Cardiac muscle cell (in vitro differentiated cells and primary cell): ENCODE measurements at places on chromosomes 16 and 17.

- no peak for DNase-seq
Observed at GRCh38 chr16:23924128-23924527, 88.3 kb downstream of the PRKCB start.

GRCh38 chr16:8892101-8892575, 10.0 kb downstream of the LITAFD start:
- no peak for DNase-seq

- DNase-seq: no peak
Observed at GRCh38 chr17:4931963-4932362, at the start of gene GP1BA. Gene GP1BA (plus strand): TSS chr17:4932277. CDS start chr17:4932605, 328 bp downstream.

DNA sequence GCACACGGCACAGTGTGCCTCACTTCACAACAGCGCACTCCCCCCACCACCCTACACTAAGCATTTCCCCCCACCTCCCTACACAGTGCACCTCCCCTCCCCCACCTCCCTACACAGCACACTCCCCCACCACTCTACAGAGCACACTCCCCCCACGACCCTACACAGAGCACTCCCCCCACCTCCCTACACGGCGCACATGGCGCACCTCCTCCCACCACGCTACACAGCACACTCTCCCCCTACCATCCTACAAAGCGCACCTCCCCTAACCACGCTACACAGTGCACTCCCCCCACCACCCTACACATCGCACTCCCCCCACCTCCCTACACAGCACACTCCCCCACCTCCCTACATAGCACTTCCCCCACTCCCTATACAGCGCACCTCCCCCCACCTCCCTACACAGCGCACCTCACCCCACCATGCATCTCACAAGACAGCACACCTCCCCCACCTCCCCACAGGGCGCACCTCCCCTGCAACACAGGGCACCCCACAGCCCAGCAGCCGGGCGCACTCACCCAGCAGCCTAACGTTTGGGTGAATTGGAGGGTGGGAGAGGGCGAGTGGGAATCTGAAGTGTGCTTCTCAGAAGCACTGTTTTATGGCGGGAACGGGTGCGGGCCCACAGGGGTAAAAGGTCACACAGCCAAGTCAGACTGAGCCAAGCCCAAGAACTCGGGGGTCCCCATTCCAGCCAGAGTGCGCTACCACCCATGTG, 10.3 kb downstream of the KNOP1 start:
- DNase-seq: no peak

- DNase-seq: no peak
Observed at GRCh38 chr17:44905006-44906000, 6.1 kb upstream of the EFTUD2 start.

- peak; percentile 20 for DNase-seq
Observed at GRCh38 chr16:74743668-74744299, 30.8 kb downstream of the FA2H start.
